ENCODE measurements at places on chromosomes 2 and 18.

DNA sequence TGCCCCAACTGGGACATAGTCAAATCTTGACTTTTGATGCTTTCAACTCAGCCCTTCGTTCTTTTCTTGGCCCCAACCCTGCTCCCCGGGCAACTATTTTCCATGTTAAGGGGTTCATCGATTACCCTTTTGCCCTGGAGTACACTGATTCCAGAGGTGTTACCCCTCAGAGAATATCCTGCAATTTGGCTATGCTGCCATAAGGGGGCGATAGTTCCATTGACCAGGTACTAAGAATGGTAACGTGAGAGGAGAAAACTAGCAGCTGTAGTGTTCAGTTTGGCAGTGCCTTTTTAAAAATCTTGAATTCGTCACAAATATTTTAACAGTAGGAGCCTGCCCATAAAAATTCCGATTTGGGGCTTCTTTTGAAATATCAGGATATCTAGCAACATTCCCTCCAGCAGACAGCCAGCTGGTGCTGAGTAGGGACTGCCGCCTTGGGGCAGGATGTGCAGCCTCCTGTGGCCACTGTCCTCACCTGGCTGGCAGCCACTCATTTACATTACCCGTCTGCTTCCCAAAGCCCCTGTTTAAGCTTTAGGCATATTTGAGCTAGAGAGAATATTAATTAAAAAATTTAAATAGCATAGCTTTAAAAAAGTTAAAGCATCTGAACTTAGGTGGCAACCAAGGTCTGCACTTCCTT is 146.3 kb upstream of the SKOR2 start:
- no peak for DNase-seq

DNA sequence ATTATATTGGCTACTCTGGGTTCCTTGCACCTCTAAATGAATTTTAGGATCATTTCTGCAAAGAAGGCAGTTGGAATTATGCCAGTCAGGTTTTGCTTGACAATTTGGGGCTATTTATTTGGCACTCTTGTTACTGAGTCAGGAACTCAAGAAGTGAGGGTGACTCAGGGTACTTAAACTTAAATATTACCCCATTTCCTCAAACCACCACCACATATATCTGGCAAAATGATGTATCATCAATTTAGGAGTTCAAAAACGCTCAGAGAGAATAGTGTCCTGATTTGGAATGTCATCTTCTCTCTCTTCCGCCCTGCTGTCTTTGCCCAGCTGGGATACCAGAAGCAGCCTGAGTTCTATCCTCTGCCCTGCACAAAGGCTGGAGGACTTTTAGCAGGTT is 2.4 kb upstream of the THNSL2 start:
- no peak for DNase-seq

DNA sequence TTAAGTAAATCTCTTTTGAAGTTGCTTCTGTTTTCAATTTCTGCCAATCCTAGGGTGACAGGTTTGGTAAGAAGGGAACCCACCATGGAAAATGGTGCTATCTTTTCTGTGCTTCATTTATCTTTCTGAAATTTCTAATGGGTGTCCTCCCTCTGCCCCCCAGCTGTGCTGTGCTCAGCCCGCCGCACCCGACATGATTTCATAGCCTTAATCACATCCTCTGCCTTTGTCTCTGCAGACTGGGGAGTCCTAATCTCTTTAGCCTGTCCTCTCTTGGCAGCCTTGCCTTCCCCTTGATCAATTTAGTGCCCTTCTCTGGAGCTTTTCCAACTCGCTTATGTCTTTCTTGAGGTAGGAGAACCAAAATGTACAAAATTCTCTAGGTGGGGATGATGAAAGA is 49.3 kb downstream of the DNMT3A start:
- DNase-seq: no peak

GRCh38 chr2:55213822-55214221 is 18.3 kb downstream of the CLHC1 start:
- DNase-seq: no peak

GRCh38 chr2:85254540-85255300 is 73.1 kb downstream of the TGOLN2 start:
- DNase-seq: no peak

GRCh38 chr2:127177617-127178263 is 42.4 kb downstream of the CYP27C1 start:
- DNase-seq: no peak

DNA sequence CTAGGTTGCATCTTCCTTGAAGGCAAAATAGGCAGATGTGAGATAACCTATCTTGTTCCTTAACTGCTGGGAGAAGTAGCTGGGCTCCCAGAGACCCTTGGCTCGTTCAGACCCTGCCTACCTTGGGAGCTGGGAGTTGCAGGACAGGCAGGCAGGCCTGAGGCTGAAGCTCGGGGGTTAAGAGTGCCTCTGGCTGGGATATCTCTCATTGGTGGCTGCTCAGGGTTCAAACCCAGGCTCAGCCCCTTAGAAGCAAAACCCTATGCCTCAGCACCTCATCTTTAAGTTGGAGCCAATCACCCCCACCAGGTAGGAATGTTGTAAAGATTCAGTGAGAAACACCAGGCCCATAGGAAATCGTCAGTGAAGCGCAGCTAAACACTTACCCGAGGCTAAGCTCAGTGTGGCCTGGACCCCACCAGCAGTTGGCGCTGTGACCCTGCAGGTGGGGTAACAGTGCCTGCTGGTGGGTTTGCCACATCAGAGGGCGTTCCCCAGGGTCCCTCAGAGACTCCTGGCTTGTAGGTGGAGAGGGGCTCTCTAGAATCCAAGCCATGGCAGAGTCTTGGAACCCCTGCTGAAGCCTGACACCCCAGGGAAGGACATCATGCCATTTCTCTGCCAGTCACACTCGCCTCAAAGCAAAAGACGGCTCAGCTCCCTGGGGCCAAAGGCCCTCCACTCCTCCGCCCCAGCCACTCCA is 54.6 kb upstream of the GPR17 start:
- DNase-seq: peak; percentile 50

DNA sequence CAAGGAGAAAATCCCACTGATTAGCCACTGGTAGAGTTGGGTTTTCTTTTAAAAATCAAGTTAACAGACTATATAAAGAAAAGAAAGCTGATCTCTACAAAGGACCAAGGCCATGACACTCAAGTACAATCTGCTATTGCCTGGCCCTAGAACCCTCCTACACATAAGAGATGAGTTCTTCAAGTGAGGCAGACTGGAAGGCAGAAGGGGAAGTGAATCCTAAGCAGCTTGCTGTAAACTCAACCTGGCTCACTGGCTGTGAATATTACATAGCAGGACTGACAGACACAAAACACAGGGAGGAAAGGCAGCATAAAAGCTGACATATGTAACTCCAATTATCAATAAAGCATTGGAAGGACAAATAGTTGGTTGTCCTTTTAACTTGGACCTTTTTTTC is 65.4 kb downstream of the TRIP12 start:
- no peak for DNase-seq

GRCh38 chr2:229243890-229244560 is 27.1 kb downstream of the PID1 start:
- no peak for DNase-seq

DNA sequence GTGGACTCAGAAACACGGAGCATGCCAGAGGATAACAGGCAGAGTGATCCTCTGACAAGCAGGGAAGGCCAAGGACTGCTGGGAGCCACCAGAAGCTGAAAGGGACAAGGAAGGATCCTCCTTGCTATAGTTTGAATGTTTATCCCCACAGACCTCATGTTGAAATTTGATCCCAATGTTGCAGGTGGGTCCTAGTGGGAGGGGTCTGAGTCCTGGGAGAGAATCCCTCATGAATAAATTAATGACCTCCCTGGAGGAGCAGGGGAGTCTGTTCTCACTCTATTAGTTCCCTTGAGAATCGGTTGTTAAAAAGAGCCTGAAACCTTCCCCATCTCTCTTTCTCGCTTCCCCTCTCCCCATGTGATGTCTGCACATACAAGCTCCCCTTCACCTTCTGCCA is 124.4 kb downstream of the FBXO15 start:
- no peak for DNase-seq

GRCh38 chr2:212949786-212950185 is 201.6 kb downstream of the IKZF2 start:
- no peak for DNase-seq

DNA sequence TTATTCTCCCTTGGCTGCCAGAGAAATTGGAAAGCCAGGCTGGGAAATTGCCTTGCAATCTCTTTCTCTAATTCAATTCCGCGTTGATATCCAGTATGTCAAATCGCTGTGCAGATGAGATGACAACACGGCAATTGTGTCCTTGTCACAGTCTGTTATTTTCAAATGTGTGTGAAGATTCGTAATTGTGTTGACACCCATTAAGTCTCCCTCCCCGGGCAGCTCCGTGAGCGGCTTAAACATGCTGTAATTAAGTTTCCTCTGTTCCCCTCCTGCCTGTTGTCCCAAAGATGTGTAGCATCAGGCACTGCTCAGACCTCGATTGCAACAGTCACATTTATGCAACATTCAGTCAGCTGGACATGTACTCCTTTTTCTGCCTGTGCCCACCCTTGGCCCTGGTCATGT is 209.5 kb downstream of the LPIN1 start:
- DNase-seq: peak; percentile 25

DNA sequence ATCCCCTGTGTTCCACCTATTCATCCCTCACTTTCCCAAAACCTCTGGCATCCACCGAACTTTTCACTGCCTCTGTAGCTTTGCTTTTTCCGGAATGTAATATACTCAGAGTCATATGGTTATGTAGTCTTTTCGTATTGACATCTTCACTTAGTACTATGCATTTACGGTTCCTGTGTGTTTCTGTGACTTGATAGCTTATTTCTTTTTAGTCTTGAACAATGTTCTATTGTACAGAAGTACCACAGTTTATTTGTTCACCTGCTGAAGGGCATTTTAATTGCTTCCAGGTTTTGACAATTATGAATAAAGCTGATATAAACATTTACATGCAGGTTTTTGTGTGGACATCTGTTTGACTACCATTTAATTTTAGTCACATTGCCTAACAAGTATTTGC is 154.7 kb upstream of the DOK6 start:
- DNase-seq: peak; percentile 76

DNA sequence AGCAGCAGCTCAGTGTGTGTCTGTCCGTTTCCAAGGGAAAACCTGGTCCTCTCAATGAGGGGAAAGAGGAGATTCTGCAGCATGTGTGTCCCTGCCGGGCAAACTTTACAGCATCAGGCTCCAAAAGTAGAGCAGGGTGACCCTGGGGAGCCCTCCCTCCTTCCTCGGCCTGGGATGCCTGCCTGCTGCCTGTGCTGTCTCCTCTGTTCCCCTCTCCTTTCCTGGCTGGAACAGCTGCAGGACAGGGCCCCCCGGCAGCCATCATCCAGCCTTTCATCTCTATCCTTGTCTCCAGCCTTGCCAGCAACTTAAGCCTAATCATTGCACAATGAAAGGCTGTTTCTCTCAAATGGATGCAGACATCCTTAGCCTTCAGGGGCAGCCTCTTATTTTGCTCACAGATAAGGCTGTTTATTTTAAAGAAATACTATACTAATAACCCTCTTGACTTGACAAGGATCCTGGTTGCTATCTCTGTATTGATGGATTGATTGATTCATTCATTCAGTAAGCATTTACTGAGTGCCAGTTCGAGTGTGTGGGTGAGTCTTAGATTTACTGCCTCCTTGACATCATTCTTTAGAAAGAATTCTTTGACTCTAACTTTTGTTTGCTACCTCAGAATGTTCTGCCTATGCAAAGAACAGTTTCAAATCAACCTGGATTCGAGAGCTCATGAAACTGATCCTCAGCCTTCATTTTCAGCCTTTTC is 40.6 kb upstream of the EDAR start:
- DNase-seq: no peak

DNA sequence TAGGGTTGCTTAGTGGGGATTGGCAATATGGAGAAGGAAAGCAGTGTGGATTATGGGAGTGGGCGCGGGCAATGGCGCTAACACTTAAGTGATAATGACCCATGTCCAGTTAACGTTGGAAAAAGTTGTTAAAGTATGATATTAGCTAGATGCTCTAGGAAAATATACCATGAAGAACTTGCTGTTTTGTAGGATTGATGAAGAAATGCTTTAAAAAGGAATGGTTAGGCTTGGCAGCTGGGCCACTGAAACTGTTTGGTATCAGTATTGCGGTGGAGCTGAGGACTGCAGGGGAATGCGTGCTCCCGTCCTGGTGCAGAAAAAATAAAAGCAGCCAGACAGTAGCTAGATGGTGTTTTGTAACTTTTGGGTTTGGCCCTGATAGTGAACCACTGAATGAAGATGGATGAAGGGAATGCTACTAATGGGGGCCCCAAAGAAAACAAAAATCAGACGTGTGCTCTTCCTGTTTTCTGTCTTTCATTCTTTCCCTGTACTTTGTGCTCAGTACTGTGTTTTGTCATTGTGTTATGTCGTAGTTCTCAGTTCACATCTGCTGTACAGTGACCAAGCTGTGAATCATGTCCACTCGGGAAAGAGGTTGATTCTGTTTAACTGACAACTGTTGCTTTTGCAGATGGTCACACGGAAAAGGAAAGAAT is 999 bp downstream of the INSIG2 start:
- DNase-seq: no peak

GRCh38 chr2:141522048-141522447 is 608.8 kb downstream of the LRP1B start:
- no peak for DNase-seq

GRCh38 chr2:36587101-36587500 is 10.9 kb downstream of the FEZ2 start:
- DNase-seq: no peak

GRCh38 chr2:218039171-218039570 is 29.9 kb upstream of the RUFY4 start:
- no peak for DNase-seq

GRCh38 chr2:27954771-27955383 is 64.3 kb downstream of the BABAM2 start:
- no peak for DNase-seq

DNA sequence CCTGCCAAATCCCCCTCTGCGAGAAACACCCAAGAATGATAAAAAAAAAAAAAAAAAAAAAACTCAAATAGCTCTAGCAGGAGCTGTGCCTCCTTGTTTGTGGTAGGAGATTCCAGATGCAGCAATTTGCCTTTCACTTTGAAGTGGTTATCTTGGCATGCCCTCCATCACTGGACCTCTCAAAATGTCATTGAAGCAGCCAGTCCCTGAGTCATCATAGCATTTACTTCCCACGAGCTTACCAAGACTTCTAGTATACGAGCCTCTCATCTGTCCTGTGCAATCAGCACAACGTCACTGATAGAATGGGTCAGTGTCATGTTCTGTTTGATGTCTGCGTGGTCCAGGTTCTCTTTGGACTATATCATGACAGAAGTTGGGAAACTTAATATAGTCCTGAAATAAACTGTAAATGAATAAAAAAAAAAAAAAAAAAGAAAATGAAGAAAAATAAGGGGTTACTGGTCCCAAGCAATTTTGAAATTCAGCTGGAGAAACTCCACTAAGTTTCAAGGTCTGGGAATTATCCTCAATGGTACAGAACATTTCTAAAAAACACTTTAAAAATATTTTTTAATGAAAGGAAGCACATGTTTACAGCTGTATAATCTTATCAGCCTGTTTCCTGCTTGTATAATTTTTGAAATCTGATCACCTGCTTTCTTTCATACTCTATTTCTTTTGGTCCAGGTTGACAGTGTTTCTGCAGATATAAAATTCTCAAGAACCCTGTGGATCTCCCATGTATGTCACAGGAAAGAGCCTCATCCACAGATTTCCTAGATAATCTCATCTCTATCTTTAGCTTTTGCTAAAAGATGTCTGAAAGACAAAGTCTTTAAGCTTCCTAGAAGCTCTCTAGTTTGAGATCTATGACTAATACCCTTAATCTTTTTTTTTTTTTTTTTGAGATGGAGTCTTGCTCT is 74.1 kb upstream of the EHBP1 start:
- no peak for DNase-seq

GRCh38 chr2:191355170-191355758 is 110.1 kb downstream of the MYO1B start:
- no peak for DNase-seq

- DNase-seq: no peak
These were observed 710.4 kb downstream of the SLC4A3 start for GRCh38 chr2:220337611-220338440.

- DNase-seq: no peak
These were observed 34.4 kb upstream of the DARS1 start for GRCh38 chr2:136019825-136020224.

Data from COR-L47 (cell line).